ENCODE measurements at places on chromosomes 2 and 18.

DNA sequence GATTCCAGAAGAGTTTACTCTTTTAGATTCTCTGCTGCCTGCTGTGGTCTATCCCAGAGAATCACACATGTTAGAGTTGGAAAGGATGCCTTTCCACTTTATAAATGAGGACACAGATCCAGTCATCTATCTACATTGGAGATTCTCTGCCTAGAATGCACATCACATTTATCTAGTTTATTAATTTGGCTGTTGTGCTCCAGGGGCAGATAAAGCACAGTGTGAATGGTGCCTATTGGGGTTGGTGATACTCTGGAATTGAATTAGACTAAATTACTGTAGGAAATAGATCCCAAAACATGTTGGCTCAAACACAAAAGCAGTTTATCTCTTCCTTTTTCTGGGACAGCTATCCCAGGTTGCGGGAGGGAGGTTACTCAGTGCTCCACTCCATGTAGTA is 14.9 kb downstream of the SIX2 start:
- no peak for DNase-seq

DNA sequence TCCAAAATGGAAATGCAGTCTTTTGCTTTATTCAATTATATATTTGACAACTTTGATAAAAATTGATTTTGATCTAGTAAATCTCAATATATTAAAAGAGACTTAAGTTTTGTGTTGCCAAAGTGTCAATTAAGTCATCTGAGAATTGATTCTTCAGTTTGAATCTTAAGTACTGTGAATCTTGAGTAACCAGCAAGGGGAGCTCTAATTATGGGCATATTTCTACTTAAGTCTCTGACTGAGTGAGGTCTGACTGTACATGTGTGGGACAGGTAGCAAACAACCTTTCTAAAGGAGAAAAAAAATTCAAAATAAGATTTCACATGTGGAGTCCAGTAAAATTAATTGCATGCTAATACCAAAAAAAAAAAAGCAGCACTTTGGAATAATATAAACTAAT is 503.7 kb upstream of the SLC8A1 start:
- DNase-seq: no peak

GRCh38 chr2:173141666-173142065 is 66.0 kb downstream of the MAP3K20 start:
- no peak for DNase-seq

GRCh38 chr2:208489687-208490086 is 83.1 kb downstream of the PTH2R start:
- DNase-seq: no peak

DNA sequence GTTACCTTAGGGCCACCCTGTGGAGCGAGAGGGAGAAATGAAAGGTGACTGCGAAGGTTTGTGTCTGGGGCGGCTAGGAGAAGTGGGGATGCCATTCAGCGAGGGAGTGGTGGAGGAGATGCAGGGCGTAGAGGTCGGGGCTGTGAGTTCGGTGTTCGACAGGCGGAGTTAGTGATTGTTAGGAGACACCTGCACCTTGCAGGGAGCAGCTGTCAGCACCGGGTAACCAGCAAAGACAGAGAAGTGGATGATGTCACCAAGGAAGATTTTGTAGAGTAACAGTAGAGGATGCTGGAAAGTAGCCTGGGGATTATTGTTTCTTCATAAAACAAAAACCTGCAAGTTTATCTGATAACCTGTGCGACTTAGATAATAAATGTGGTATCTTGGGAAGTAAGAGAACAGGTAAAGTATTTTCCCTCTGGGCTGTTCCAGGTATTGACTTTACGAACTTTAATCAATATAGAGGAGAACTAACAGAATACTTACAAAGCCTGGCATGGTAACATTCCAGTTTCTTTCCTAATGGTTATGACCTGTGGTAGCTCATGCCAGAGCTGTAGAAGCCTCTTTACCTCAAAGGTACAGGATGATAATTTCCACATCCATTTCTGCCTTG is 63.8 kb downstream of the SPTBN1 start:
- DNase-seq: no peak

GRCh38 chr2:3754280-3754679 is 50.9 kb downstream of the DCDC2C start:
- no peak for DNase-seq

GRCh38 chr2:125561302-125561701 is 1094.7 kb upstream of the GYPC start:
- no peak for DNase-seq

DNA sequence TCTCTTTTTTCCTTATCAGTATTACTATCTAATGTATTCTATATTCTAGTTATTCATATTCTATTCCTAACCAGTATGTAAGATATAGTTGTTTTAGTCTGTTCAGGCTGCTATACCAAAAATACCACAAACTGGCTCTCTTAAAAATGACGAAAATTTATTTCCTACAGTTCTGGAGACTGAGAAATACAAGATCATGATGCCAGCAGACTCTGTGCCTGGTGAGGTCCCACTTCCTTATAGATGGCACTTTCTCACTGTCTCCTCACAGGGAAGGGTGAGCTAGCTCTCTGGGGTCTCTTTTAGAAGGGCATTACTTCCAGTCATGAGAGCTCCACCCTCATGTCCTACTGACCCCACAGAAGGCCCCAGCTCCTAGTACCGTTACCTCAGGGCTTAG is 4.8 kb upstream of the ARHGAP15 start:
- DNase-seq: no peak

DNA sequence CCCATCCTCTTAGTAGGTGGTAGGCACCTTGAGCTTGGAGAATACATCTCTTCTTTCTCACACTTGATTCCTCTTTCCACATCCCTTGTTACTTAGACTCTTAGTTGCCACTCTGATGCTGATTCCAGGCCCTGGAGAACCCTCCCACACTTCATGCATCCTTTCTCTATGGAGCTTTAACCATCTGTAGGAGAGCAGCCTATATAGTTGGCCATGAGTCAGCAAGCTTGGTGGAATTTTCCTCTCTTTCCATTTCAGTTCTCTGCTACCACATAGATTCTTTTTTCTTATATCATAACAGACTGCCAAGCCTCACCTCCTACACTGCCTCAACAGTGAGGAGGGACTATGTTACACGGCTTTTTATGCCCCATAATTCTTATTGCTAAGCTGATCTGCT is 851.6 kb upstream of the CDH2 start:
- DNase-seq: no peak

DNA sequence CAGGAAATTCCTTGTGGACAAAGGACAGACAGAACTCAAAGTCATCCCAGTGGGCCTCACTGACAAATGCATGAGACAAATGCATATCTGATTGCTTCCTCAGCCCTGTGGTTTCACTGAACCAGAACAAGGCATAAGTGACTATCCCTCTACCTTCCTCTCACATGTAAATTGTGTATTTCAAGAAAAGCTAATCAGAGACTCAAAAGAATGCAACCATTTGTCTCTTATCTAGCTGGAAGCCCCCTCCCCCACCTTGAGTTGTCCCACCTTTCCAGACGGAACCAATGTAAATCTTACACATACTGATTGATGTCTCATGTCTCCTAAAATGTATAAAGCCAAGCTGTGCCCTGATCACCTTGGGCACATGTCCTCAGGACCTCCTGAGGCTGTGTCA is 102.0 kb upstream of the TMEM200C start:
- DNase-seq: no peak

- no peak for DNase-seq
Measured at GRCh38 chr2:171046048-171046560, 114.6 kb downstream of the TLK1 start.

DNA sequence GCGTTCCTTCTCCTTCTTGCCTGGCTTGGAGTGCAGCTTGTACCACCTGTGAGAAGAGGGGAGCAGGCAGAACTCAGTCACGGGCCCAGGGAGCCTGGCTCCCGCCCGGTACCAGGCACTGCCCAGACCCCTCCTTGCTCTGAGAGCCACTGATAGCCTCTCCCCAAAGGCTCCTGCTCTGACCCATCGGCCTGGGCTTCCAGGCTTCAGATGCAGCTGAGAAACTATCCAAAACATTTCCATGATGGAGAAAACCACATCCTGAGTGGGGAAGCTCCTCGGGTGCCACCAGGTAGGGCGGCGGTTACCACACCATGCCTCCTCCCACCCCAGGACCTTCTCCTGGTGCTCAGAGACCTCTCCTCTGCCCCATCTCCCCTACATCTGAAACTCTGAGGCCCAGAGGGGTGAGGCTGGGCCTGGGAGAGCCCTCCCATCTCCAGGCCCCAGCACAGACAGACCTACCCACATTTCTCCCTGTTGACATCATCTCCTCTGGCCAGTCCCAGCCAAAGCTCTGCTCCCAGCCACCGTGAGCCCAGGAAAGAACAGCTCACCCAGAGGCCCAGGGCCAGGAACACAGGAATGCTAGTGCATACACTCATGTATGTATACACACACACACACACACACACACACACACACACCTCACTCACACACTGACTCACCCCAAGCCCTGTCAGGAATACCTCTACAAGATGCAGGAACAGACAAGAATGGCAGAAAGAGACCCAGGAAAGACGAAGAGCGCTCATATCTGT is 17.9 kb upstream of the SFXN5 start:
- DNase-seq: no peak

DNA sequence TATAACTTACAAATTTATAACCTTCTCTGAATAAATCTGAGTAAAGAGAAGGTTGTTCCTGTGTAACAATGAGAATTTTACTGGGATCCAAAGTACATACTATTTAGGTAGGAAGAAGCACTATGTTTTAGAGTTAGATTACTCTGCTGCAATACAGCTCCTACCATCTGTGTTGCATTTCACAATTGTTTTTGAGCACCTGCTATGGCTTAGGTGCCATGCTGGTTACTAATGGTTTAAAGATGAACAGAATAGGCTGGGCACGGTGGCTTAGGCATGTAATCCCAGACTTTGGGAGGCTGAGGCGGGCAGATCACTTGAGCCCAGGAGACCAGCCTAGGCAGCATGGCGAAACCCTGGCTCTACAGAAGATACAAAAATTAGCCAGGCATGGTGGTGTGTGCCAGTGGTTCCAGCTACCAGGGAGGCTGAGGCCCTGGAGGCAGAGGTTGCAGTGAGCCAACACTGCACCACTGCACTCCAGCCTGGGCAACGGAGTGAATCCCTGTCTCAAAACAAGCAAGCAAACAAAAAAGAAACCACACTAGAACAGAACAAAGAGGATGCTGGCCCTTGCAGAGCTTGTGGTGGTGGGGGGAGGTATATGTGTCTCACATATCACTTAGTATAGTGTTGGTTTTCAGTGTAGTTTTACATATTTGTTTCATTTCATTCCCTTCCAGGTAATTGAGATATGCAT is 56.7 kb downstream of the SPTBN1 start:
- no peak for DNase-seq

GRCh38 chr18:67969458-67969857 is 452.9 kb upstream of the DSEL start:
- no peak for DNase-seq

DNA sequence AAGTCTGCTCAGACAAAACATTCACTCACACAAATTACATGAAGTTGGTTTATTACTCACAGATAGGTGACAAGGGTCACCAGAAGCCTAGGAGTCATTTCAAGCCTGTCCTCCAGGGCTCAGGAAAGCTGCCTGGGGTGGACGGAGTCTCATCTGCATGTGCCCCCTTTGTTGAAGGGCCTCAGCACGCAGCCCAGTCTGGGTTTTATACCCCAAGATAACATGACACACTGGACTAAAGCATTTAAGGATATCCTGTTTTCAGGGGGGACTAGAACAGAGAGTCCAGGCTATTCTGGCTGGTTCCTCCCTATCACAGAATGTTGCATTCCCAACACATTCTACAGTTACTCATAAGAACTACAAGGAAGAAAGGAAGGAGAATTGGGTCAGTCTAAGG is 164.7 kb downstream of the MREG start:
- DNase-seq: no peak

GRCh38 chr2:9285385-9285920 is 78.8 kb downstream of the ASAP2 start:
- no peak for DNase-seq

DNA sequence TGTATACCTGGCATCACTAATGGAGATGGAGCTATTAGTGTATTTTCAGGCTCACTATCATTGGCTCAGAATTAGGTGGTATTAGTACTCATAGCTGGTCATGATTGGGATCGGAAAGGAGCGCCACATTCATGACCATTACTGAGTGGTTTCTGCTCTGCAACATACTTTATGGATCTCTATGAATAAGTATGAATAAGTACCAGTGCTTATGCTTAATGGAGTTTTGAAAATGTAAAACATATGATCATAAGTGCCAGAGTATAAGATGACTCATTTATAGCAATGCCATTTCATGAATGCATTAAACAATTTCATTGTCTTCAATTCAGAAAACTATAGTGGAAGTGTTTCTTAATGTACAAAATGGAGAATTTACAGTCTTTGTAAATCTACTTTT is 156.7 kb downstream of the GALNT3 start:
- no peak for DNase-seq

- DNase-seq: no peak
Measured at GRCh38 chr2:238894226-238894949, 46.5 kb downstream of the TWIST2 start.

DNA sequence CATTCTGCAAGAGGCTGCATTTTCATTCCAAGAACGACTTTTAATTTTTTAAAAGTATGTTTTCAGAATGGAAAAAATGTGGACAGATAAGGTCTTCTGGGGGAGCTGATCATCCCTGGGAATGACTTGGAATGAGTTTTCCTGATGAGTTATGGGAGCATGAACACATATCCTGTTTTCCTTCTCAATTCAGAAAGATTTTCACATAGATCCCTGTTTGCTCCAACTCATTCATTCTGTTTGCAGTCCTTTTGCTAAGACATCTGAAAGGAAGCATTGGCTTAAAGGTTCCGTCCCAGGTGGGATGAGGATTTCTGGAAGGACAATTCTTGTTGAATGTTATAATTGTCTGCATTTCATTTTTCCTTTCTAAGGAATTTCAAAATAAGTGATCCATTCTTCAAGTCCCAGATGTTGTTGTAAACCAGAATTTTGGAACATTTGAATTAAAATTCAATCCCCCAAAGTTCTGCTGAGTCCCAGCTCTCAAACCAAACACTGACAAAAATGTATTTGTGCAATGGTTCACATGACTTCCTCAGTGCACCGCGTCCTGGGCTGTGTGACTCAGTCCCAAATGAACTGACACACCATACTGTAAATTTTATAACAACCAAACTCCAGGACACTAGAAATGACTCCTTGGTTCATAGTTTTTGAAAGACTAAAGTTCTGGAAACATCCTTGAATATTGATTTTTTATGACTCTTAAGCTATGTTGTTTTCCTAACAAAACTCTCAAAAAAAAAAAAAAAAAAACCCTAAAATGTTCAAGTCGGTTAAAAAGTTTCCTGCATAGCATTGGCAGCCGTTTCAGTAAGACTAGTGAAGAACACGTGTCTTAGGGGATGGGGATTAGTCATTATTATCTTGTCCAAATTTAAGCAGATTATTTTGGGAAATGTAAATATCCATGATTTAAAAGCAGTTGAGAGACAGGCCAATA is 281.8 kb upstream of the TCF4 start:
- no peak for DNase-seq

DNA sequence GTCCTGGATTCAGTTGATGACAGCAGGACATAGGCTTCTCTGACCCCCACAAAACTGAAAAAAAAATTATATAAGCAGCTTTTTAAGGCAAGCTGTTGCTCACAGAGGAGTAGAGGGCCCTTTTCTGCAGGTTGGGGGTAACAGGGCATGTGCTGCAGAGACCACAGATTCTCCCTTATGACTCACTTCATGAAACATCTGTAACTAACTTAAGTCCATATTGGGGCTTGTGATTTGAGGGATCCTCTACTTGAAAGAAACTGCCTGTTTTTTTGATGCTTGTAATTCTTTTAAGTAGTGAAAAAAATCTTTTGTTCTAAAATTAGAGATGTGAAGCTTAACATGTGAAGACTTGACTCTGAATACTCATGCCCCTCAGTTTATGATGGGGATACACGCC is 33.4 kb downstream of the XRCC5 start:
- no peak for DNase-seq

- no peak for DNase-seq
Measured at GRCh38 chr2:37893327-37893726, 31.8 kb upstream of the RMDN2 start.
